ENCODE measurements at places on chromosomes 7 and 10.

DNA sequence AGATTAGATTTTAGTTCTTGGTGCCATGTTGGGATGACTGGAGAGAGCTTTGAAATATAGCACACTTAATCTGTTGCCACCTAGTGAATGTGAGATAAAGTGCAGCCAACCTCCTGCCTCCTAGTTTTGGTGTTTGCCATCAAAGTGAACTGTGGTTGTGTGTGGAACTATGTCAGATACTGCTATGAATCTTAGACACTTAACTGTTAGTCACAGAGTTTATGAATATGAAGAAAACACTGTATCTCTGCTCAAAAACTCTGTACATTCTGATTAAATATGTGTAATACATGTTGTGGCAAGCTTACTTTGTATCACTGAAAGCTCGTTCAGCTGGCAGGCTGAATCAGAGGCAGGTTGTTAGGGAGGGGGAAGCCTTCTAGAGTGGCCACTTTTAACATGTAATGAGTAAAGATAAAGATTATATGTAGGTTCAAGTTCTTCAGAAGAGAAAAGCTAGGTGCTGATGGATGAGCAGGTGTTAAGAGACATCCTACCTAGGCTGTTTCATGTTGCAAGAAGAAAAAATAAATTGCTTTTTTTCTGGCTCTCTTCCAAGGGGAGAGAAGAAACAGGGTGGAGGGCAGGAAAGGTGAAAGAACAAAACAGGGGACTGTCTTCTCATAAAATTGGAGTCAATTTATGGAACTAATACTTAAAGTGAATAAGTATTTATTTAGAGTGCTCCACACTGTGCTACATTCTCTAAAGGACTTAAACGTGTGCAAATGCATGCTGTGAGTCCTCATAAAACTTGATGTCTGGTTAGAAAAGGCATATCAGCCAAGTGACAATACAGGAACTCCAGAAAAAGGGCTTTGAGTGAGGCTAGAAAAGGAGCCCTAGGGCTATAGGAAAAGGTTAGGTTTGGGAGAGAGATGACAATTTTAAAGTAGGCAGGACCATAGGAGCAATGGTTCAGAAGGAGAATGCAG lies 14.1 kb upstream of the LAMB1 start:
- peak; percentile 62 for DNase-seq

GRCh38 chr10:97518301-97519043 lies 19.7 kb downstream of the UBTD1 start:
- DNase-seq, result peak; percentile 35

- DNase-seq, result no peak
Observed at GRCh38 chr7:138483531-138483930, 23.5 kb downstream of the TRIM24 start.

- no peak for DNase-seq
Observed at GRCh38 chr7:28702171-28702570, 256.0 kb downstream of the TRIL start.

DNA sequence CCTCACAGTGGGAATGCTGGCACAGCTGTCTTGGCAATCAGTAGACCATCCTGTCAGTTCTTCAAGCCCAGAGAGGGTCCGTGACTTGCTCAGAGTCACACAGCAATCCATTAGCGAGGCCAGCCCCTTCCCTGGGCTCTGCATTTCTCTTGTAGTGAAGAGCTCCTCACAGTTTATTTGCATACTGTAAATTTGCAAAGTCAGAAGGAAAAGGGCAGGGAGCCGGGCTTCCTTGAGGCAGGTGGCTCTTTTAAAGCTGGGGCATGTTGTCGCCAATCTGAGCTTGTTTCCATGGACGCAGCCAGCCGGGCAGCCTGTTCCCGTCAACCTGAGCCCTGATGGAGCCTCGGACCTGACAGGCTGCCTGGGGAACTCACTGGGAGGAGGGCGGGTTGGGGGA lies 123.4 kb downstream of the CUX1 start:
- no peak for DNase-seq

DNA sequence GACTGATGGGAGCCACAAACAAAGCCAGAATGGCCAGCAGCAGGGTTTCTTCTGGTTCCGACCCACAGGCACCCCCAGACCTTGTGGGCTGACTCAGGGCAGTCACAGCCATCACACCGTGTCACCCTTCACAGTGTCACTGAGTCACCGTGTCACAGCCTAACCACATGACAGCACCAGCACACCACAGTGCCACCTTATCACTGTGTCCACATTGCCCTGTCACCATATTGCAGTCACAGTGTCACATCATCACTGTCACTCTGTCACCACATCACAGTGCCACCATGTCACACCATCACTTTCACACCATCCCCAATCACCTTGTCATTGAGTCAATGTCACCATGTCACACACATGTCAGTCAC lies 77.0 kb downstream of the OAT start:
- DNase-seq, result no peak

GRCh38 chr7:107972075-107972482 lies 30.9 kb downstream of the LAMB1 start:
- DNase-seq, result peak; percentile 92

- no peak for DNase-seq
Observed at GRCh38 chr7:150410680-150411346, 31.7 kb downstream of the ZNF775 start.

GRCh38 chr10:91210435-91210834 lies 10.0 kb upstream of the PCGF5 start:
- peak; percentile 10 for DNase-seq

- no peak for DNase-seq
Observed at GRCh38 chr7:158447506-158448171, 140.0 kb downstream of the PTPRN2 start.

DNA sequence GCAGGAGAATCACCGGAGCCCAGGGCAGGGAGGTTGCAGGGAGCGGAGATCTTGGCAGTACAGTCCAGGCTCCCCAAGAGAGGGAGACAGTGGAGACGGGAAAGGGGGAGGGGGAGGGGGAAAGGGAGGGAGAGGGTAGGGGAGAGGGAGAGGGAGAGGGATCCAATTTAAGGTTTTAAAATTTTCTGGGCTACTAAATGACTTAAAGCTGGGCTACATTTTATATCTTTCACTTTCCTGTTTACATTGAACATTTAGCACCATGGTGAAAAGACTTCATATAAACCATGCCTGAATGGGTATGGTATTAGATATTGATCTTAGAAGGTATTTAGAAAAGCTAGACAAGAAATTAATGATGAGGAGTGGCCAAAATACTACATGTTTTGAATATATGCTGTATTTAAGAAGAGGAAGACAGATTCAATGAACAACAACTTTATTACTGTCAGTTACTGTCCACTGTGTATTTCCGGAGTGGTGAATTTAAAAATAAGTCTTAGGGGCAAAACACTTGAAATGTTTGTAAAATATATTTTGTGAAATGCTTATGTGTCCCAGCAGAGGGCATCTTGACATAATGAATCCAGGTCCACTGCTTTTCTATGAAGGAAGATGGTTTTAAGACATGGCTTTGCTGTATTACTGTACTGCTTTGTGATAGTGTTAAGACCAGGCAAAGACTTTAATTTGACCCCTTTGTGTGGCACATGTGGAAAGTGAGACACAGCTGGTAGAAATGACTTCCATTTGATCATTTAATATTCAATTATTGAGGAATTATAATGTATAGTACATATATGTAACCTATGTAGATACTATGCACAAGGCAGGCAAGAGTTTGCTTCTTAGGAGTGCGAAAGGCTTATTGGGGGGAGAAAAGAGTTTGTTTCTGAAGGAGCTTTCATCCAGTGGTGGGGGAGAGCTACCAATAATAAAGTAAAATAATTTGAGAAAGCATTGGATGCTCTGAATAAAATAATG lies 52.8 kb downstream of the NRF1 start:
- DNase-seq, result peak; percentile 78

- DNase-seq, result no peak
Observed at GRCh38 chr7:90951986-90952954, 312.0 kb upstream of the FZD1 start.

DNA sequence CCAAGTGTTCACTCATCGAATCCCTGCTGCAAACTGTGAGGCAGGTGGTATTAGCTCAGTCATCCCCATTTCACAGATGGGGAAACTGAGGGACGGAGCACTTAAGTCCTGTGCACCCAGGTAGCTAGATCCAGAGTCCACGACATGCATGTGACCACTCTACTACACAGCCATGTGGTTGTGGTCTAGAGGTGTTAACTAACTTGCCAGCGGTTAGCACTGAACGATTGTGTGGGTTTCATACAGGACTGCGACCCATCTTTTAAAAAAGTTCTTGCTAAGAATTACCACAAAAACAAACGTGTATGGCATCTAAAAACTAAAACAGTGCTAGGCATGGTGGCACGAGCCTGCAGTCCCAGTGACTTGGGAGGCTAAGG lies 16.1 kb upstream of the ABCC2 start:
- DNase-seq, result no peak

GRCh38 chr7:51233374-51233773 lies 83.2 kb downstream of the COBL start:
- no peak for DNase-seq

- DNase-seq, result no peak
Observed at GRCh38 chr10:5719546-5719945, 34.9 kb downstream of the TASOR2 start.

DNA sequence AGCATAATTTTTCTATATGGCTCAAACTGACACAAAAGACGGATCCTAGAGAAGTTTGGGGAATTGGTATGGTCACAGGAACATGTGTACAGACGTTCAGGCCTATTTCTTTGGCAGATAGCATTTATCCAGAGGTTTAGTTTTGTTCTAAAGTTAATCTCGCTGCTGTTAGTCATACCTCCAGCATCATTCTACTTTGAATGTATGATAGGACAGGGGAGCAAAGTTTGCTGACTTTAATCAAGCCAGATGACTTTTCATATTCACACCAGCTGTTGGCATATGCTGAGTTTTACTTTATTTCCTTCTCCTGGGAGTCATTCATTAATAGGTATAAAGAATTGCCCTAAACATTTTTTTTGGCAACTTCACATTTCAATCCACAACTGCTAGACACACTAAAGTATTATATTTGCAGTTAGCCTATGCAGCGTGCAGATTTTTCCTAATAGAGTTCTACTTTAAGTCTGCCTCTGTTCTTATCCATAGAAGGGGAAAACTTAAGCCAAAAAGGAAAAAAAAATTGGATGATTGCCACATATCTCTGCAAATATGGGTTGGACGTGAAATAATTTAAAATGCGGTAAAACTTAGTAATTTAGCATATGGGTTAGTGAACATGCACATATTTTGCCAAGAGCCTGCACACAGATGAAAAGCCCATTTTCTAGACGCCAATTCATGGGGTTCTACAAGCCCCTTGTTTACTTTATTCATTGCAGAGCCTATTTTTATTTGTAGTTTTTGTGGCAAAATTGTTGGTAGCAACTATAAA lies 213.1 kb downstream of the C7orf25 start:
- peak; percentile 48 for DNase-seq

DNA sequence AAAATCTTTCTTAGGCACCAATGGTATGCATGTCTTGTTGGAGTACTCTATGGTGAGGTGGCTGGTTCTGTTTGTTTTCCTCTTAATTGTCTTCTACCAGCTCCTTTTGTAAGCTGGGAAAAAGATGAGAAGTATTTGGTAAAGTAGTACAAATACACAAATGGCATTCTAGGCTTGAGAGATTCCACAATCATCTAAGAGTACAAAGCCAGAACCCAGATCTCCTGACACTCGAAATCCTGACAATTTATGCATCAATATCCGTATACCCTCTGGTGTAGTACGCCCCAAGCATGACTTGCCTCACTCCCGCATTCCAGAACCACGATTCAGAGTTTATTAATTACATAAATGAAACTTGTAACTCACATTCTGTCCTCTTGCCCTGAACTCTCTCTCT lies 43.5 kb downstream of the CDCA7L start:
- peak; percentile 48 for DNase-seq

DNA sequence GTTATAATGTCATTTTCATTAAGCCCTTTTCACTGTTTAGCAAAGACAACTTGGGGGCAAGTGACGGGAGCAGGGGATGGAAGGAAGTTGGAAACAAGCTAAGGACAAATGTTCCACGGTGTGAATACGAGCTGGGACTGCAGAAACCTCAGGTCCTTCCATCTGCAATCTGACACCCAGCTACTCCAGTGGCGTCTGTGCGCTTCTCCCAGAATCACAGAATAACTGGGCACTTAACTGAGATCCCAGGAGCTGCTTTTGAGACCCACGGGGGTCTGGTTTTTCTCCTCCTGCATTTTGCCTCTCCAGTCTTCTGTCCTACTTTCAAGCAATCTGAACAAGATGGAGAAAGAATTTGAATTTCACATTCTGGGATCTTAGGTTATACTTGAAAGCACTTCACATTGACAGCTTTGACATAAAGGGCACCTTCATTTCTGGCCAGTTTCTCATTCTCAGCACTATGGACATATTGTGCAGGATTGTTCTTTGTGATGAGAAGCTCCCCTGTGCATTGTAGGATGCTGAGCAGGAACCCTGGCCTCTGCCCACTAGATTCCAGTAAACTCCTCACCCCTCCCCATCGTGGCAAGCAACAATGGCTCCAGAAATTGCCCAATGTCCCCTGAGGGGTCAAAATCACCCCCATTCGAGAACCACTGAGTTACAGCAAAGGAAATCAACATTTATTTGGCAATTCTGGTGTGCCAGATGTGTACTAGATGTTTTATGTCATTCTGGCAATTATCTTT lies 194.1 kb downstream of the CACNB2 start:
- DNase-seq, result no peak

DNA sequence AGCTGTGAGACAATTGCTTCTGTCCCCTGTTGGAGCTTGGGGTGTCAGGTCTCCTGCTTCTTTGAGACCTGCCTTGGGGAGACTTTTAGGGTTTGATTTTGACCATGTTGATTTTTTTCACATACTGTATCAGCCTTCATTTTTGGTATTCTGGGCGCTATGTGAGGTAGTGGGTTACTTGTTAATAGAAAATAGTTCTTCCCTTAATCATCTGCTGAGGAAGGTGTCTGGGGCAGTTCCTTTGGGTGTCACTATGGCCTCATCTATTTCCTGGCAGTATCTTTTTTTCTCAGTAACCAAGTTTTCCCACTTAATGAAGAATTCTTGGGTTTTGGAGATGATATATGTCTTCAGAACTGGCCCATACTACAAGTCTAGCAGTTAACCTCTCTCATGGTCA lies 4.6 kb upstream of the NOLC1 start:
- DNase-seq, result no peak

DNA sequence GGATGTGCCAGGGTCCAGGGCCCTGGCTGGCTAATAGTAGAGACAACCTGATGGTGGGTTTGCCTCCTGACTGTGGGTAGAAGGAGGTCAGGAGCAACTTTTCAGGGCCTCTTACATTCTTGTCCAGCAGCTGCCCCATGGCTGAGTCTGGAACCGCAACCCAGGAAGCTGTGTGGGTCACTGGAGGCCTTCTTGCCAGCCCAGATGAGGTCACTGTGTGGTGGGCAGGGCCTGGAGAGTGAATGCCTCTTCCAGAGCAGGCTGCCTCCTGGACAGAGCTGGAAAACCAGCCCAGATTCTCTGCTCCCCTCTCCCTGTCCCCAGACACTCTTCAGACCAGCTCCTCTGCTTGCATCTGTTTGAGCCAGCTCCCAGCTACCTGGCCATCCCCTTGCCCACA lies 43.5 kb upstream of the LEP start:
- no peak for DNase-seq

GRCh38 chr7:131544449-131545301 lies 11.8 kb downstream of the PODXL start:
- peak; percentile 59 for DNase-seq

DNA sequence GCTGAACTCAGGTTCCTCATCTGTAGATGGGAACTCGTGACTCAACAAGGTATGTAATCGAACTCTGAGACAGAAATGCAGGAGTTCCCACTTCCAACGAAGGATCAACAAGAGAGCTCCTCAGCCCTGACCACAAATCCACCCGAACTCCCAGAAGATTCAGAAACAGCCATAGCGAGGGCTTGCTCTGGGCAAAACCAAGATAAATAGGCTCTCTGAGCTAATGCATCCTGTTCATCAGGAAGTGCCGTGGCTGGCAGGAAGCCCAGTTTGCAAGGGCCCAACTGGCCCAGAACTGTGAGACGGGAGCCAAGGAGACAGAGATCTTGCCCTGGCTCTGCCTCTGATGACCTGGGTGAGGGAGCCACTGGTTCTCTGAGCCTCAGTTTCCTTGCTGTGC lies 141.7 kb upstream of the PFKP start:
- peak; percentile 66 for DNase-seq
